Pons (tissue), 1 donor: ENCODE measurements at places on chromosomes 5 and 9.

- peak; percentile 77 for DNase-seq
These were observed 409.5 kb downstream of the ARHGEF28 start for GRCh38 chr5:74035521-74035937.

- DNase-seq = no peak
These were observed 117.4 kb downstream of the MAT2B start for GRCh38 chr5:163622799-163623198.

GRCh38 chr5:3226196-3226920 lies 369.3 kb upstream of the IRX1 start:
- DNase-seq = peak; percentile 76

DNA sequence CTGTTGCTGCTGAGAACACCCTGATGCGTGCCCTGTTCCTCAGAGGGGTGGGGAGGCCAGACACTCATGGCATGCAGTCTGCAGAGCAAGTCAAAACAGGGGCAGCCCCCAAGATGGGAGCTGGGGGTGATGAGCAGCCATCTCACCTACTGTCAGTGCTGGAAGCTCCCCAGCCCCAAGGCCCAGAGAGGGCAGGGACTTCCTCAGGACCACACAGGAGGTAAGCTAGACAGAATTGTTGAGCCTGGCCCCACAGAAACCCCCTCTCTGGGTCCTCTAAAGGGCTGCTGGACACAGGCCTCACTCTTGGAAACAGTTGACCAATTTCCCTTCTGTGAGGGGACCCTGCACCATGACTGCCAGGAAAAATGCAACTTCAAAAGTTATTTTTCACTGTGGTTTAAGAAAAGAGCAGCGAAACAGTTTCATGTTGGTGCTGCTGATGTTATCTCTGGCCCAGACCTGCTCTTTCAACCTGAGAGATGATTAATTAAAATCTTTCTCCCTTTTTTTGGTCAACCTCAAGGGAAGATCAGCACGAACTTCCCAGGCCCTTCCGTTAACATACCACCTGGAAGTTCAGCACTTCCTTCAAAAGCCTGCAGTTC lies 9.6 kb downstream of the CSF2 start:
- DNase-seq = no peak

DNA sequence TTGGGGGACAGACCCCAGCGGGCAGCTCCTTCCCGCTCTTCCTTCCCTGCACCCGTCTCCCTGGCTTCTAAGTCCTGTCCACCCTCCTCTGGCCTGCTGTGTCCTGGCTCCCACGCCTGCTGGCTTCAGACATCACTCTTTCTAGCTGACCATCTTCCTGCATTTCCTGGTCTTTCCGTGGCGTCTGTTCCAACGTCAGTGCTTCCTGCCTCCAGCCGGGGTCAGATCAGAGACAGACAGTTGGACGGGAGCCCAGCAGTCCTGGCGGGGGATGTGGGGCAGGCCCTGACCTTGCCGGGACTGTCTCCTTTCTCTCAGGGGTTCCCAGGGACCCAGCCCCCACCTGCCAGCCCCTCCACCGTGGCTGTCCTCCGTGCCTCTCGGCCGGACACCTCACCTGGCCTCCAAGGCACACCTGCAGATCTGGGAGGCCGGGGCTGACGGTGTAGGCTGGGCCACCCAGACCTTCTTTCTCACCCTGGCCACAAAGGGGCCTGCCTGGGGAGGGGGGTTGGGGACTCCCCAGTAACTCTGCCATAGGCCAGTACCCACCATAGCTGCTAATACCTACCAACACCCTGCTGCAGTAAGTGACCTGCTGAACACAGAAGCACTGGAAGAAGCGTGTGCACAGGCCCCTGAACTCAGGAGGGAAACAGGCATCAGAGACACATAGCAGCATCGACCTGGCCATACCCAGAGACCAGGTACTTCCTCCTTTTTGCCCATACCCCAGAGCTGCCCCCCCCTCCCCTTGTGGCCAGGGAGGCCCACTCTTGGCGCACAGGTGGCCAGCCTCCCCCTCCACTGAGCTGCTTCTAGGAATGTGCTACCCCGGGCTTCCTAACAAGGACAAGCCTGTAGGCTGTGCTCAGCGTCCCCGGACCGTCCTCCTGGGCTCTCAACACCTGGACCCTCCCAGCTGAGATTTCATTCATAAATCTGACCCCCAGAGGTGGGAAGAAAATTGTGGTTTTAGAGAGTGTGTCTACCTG lies 5.1 kb downstream of the NRARP start:
- DNase-seq = no peak

- peak; percentile 19 for DNase-seq
These were observed 388.5 kb upstream of the CTNND2 start for GRCh38 chr5:12292610-12293204.

DNA sequence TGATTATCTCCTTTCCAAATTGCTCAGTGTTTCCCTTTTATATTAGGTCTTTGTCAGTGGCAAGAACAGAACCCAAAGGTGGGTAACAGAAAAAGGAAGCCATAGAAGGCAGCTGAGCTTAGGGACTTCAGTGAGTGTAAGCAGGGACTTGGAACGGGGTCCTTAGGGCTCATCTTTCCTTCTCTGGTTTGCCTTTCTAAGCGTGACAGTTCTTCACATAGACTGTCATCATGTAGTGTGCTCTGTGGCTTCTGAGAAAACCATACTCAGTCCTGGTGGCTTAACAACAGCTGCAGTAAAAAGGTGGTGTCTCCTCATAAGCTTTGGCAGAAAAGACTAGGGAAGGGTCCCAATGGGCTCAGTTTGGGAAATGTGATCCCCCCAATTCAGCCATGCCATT lies 108.8 kb downstream of the SLC12A2 start:
- DNase-seq = no peak

DNA sequence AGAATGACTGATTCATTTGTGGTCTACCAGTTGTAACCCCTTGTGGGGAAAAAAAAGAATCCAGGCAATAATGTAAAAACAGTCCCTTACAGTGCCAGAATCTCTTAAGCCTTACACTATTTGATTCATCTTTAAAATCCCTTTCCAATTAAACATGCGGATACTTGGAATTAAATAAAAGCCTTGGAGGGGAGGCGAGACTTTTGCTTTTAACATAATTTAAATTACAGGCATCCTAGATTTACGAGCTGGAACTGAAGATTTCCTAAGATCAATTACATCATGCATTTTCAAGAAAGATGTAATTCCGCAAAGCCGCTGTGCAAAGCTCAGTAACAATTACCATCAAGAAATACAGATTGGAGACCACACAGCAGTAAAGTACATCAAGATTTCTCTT lies 370.2 kb downstream of the MTRR start:
- no peak for DNase-seq

GRCh38 chr9:113721856-113722255 lies 154.3 kb upstream of the ZNF618 start:
- no peak for DNase-seq

- DNase-seq = no peak
These were observed 311.7 kb upstream of the ZNF608 start for GRCh38 chr5:125057912-125058826.

DNA sequence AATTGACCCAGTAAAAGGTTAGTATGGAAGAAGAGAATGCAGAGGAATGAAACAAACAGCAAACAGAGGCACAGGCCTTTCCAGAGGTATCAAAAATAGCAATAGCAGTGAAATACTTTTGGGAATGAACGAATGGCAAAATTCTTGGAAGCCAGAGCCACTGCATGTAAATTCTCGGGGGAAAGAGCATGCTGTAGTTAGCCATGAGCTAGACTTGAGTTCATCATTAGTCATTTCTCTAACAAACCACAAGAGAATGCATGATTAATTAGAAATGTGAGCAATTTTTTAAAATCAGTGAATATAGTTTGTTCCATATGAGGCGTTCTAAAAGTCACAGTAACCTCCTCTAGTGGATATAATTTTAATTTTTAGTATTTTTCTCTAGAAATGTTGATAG lies 170.3 kb upstream of the PRR16 start:
- no peak for DNase-seq

- DNase-seq = no peak
These were observed 38.1 kb downstream of the ANKRD55 start for GRCh38 chr5:56195016-56195415.

GRCh38 chr5:5062525-5063302 lies 77.4 kb upstream of the ADAMTS16 start:
- DNase-seq = no peak

GRCh38 chr5:131109540-131110255 lies 55.4 kb downstream of the HINT1 start:
- DNase-seq = peak; percentile 86

DNA sequence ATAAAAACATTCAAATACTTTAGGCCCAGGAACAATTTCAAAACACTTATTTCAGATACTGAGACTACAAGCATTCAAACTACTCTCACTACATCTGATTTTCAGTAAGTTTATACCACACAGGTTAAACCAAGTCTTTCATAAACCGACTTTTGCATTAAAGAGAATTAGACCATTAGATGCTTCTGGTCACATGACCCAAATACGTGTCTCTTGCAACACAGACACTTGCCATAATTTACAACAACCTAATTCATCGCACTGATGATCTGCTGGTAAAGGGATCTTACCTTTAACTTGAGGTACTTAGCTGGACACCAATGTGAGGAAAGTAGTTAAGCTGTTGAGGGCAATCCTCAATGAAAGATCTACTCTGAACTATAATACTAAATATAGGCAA lies 3.2 kb downstream of the HNRNPH1 start:
- no peak for DNase-seq

GRCh38 chr9:109341561-109341960 lies 20.7 kb upstream of the EPB41L4B start:
- no peak for DNase-seq

DNA sequence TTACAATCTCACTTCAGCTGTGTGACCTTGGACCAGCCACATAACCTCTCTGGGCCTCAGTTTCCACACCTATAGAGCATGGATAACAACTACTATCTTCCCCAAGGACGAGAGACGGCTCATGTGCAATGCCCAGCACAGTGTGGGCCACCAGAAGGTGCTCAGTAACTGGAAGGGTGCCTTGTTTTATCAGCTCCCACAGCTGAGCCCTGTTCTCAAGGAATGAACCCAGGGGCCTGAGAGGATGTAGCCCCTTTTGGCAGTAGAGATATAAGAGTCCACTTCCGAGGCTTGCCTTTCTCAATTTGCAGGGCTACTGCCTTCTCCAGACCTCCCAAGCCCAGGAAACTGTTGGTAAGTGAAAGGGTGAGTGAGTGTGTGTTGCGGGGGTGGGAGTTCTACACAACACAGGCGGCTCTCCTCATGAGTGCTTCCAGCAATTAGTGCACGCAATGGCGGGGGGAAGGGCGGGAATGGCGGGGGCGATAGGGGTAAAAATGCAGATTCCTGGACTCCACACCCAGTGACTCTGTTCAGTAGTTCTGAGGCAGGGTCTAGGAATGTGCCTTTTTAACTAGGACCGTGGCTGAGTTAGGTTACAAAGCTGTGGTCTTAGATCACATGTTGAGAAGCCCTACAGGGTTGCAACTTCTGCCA lies 185.1 kb downstream of the FSTL4 start:
- DNase-seq = no peak

DNA sequence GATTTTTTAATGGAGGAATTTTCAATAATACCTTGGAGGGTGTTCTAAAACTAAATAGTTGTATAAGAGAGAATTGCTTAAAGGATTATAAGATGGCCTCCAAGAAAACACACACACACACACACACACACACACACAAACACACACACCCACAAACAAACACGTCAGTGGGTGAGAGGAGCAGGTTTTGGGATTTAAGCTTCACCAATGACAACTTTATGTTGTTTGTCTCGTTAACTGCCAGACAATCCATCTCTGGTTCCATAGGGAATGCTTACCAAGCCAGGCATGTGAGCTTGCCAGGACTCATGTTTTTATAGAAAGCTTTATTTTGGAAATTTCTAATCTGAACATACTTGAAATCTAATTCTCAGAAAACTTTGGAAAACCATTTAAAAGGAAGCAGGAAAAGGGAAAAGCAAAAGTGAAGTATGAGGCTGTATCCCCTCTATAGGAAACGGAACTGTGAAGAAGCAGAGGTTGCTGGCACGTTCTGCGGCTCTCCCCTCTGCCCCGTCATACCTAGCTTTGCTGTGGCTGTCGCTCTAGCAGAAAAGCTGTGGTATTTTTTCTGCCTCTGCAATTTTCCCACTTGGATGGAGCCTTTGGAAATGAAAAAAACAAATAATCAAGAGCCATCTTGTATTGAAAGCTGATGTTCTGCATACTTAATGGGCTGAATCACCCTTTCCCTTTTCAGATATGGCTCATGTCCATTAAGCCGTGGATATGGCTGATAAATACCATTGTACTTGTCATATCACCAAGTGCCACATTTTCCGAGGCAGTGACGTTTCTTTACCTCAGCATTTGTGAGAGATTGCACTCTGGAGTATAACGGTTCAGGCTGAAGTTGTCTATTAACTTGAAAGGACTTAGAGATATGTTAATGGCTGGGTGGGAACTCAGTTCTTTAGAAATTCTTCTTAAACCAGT lies 112.7 kb downstream of the NTRK2 start:
- no peak for DNase-seq

DNA sequence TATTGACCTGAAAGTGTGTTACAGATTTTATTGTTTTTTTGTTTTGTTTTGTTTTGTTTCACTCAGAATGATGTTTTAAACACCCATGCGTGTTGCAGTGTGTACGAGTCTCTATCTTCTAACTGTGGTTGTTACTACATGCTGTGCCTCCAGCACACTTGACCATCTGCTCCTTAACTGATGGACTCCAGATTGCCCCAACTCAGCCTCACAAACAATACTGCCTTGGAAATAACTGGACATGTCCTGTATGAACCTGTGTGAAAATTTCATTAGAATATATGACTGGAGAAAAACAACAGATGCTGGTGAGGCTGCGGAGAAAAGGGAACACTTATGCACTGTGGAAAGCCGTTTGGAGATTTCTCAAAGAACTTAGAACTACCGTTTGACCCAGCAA lies 68.7 kb upstream of the HAND1 start:
- no peak for DNase-seq

GRCh38 chr5:1118231-1118698 lies 6.4 kb upstream of the SLC12A7 start:
- DNase-seq = no peak

DNA sequence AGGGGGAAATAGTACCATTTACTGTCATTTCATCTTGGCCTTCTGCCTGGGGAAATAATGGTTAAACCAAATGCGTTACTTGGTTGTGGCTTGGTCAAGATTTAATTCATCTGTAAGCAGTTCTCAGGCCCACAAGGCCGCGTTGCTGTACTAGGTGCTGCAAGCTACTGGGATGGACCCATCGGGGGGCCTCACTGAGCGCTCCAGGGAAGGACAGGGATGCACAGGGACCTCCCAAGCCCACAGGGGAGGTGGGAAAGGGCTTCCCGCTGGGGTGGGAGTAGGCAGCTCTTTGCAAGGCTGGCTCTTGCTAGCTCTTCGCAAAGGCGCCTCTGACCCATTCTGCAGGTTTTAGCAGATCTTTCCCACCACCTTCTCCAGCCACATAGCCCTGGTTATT lies 8.0 kb downstream of the GFPT2 start:
- no peak for DNase-seq

DNA sequence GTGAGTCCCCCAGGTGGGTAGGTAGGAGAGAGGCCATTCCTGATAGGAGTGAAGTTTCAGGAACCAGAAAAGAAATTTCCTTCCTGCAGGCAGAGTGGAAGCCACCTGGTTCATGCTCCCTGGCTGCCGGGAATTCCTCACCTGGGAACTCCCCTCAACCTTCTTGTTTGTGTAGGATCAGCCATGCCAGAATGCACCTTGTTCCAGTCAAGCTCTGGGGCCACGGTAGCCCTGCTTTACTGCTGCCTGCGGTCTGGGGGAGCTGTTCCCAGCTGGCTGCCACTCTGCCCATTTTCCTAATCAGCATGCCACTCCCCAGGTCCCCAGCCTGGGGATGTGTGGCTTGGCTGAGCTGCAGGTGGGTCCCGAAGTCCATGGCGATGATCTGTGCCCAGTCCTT lies 18.7 kb upstream of the B4GALT1 start:
- DNase-seq = no peak
